ENCODE measurements at places on chromosomes 13 and 19. TPM values are rescaled to one million over a fixed set of nuclear protein-coding genes. Genes with fewer than 3 reads are reported as not detected.

GRCh38 chr19:52941941-52942385, 18.7 kb upstream of the ZNF888 start:
- no peaks in the 10 kb centered on the region for H3K4me1 ChIP-seq
- peak overlapping the region; percentile 29 for H3K27ac ChIP-seq
- peak overlapping the region; percentile 75 for H3K4me3 ChIP-seq
- no peaks in the 10 kb centered on the region for H3K27me3 ChIP-seq

GRCh38 chr19:49950590-49950948, 10.4 kb downstream of the SIGLEC11 start:
- peaks cover 34% of the 10 kb centered on the region for H3K4me1 ChIP-seq
- no peaks in the 10 kb centered on the region for H3K36me3 ChIP-seq
- DNase-seq, result no peak

GRCh38 chr13:26370553-26370952, 116.6 kb downstream of the CDK8 start:
- H3K4me1 ChIP-seq, result no peaks in the 10 kb centered on the region
- no peak overlapping the region for H3K4me3 ChIP-seq
- H3K27me3 ChIP-seq, result no peaks in the 10 kb centered on the region
- no peak for DNase-seq

GRCh38 chr19:12064590-12065538, at the start of gene ZNF844:
ZNF844 (plus strand) TSS chr19:12064731; CDS start chr19:12064874, 143 bp downstream.
- H3K4me3 ChIP-seq, result peak within 1 kb of the TSS; percentile 87
- H3K4me1 ChIP-seq, result peaks cover 13% of the 10 kb centered on the region
- no peaks in the 10 kb centered on the region for H3K27me3 ChIP-seq
- peak within 1 kb of the TSS; percentile 97 for H3K27ac ChIP-seq
- peak; percentile 99 for DNase-seq
- no peaks in the 10 kb centered on the region for H3K36me3 ChIP-seq

Gene SHISA7
- total RNA-seq, result 0.43 TPM

Gene CCL25
- not detected for total RNA-seq

Gene SHC2
- total RNA-seq, result 67.3 TPM

Gene CKM
- 22.4 TPM for total RNA-seq
